Activated CD4-positive, CD25-positive, alpha-beta regulatory T cell (primary cell): ENCODE measurements at places on chromosomes 3 and 15.

GRCh38 chr15:32994810-32995424, 199.6 kb downstream of the FMN1 start:
- DNase-seq: no peak

DNA sequence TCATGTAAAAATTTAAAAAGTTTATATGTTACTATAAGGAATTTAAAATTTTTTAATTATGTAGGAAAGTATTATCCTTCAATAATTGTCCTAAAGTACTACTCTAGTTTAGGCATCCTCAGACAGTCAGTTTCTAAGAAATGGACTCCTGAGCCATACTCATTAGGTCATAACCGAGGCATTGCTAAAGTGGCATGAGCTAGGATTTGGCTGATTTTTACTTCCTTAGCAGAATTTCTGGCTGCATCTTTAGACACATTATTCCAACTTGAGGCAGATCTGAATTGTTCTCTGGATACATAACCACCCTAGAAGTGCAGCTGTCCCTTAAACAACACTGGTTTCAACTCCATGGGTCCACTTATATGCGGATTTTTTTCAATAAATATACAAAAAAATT, 38.3 kb downstream of the IFT57 start:
- no peak for DNase-seq

GRCh38 chr3:133294253-133294652, 105.6 kb upstream of the BFSP2 start:
- no peak for DNase-seq

- DNase-seq: no peak
These were observed 366 bp downstream of the TM6SF1 start for GRCh38 chr15:83107841-83108181.

DNA sequence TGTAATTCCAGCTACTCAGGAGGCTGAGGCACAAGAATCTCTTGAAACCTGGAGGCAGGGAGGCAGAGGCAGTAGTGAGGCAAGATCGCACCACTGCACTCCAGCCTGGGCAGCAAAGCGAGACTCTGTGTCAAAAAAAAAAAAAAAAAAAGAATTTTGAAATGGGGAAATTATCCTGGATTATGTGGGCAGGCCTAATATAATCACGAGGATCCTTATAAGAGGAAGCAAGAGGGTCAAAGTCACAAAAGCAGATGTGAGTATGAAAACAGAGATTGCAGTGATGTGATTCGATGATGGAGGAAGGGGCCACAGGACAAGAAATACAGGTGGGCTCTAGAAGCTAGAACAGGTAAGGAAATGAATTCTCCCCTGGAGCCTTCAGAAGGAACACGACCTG, 159.6 kb downstream of the LEKR1 start:
- DNase-seq: no peak

- DNase-seq: no peak
These were observed 8.8 kb downstream of the BCL6 start for GRCh38 chr3:187736418-187736871.

DNA sequence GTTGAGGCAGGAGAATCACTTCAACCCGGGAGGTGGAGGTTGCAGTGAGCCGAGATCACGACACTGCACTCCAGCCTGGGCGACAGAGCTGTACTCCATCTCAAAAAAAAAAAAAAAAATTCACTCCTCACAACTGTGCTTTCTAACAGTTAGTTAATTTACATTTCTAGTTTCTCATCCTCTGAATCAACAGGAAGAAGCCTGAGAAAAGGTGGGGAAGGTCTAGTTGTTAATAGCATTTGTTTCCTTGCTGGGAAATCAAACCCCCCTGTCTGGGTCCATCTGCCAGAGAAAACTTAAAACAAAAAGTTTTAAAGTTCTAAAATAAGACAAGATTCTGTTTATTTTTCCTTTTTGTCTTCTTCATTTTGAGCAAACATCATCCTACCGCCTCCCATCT, 62.3 kb downstream of the TMEM39A start:
- no peak for DNase-seq

GRCh38 chr3:42705962-42706585, 3.5 kb upstream of the HHATL start:
- no peak for DNase-seq
